ENCODE measurements at places on chromosomes 12 and 14.

DNA sequence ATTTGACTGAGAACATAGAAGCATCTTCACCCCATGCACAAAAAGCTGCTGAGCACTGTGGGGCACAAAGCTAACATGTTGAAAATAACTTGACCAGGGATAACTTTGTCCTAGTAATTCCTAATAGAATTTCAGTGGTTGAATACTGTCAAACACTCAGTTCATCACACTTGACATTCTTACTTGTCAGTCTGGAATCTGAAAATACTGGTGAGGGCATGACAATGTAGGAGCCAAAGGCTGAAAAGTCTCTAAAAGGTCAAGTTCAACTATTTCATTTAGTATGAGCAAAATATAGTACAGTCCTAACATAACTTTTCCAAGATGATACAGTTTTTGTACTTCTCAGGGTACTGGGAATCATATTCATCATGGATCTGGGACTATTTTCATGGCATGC is 504.4 kb upstream of the LMO3 start:
- DNase-seq, result no peak

GRCh38 chr12:107356266-107356936 is 263.1 kb upstream of the CRY1 start:
- DNase-seq, result peak; percentile 32

DNA sequence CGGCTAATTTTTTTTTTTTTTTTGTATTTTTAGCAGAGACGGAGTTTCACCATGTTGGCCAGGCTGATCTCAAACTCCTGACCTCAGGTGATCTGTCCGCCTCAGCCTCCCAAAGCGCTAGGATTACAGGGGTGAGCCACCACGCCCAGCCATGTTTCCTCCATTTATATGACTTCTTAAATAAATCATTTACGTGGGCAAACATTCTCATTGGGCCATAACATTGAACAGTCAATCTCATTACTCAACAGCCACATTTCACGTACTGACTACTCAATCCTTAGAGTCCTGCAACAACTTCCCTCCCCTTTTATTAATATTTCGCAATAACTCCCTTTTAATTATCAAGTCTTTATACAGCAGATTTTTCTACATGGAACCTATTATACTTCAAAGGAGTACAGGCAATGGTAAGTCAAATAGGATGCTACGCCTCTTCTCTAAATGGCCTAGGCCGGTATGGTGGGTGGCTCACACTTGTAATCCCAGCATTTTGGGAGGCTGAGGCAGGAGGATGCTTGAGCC is 7.4 kb upstream of the CSRNP2 start:
- DNase-seq, result no peak

DNA sequence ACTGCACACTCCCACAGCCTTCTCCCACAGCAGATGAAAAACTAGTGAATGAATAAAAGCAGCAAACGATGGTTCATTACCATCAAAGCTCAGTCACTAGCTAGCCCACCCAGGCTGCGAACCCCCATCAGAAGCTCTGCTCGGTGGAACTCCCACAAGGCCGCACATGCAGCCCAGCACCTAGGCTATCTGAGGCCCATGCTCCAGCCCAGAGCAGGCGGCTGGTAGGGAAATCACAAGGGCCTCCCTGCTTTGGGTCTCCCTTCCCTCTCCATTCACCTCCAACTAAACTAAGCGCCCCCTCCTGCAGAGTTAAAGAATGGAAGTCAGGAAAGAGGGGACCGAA is 69.0 kb downstream of the ITPK1 start:
- no peak for DNase-seq

GRCh38 chr14:93079321-93079720 is 36.4 kb downstream of the ITPK1 start:
- no peak for DNase-seq

GRCh38 chr12:24360907-24361306 is 411.4 kb upstream of the SOX5 start:
- no peak for DNase-seq

- peak; percentile 76 for DNase-seq
Observed at GRCh38 chr12:69157023-69157655, 82.2 kb upstream of the CPSF6 start.

DNA sequence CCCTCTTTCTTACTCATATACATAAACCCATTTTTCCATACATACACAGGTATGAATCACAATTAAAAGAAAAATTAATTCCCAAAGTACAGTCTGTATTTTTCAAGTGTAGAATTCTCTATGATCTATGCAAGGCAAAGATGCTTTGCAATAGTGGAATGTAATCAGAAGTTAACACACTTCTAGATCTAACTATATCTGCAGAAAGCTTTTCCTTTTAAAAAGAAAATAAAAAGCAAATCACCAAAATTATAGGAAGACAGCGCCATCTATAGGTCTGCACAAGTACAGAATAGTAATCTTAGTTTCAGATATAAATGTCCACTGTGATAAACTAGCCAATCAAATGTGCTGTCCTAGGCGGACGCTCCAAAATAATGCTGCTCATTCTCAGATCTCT is 22.0 kb downstream of the SLC25A21 start:
- no peak for DNase-seq
